ENCODE measurements at places on chromosomes 6 and 20.

GRCh38 chr6:10894958-10895357, 8.1 kb downstream of the SYCP2L start:
- DNase-seq, result no peak

DNA sequence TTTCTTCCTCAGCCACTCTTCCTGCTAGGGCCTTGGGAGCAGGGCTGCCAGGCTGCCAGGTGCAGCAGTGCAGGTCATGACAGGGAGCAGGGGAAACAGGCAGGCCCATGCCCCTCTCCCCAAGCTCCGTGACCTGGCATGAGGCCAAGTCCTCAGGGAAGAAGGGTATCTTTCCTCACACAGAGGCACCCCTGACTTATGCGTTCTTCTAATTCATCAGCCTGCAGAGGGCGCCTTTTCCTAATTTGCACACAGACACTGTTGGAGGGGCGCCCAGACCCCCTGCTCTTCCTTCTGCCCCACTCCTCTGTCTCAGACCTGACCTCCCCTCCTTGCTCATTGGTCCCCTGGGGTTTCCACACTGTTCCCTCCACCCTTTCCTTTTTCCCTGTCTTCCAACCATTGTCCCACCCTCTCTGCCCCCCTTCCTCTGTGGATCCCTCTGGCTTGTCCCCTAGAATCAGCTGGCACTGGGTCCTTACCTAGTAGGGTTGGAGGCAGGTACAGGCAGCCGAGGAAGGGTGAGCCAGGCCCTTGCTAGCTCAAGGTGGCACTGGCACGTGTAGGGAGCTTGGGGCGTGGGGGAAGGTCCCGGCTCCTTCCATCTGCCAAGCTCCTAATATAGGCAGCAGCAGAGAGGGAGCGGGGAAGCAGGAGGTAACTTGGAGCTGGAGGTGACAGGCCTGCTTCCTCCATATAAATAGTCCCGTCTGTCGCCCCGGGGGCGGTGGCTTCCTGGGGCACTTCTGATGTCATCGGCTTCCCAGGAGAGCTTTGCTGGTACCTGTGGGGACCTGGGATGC, 154.9 kb upstream of the MLN start:
- DNase-seq, result no peak

DNA sequence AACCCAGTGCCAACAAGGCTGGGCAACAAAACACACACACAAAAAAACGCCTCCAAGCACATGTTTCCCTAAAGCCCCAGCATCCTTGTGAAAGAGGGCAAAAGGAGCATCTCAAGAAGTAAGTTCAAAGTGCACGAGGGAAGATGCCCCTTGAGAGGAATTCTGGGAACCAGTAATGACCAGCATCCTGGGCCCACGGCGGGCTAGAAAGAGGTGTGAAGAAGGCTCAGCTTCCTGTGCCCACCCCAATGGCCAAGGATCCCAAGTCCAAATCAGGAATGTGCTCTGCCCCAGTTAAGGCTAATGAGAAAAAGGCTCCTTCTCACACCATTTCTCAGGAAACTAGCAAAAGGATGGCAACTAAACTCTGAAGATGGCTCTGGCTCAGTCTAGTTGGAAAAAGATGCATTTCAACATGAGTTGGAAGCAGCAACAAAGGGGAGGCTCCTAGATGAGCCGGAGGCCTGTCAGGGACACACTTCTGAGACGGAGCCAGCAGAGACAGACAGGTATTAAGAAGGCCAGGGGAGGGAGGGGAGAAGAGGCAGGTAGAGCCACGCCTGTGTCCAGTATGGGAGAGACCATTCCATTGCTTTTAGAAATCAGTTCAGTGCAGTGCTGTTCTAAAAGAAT, 3.2 kb downstream of the RIMS4 start:
- no peak for DNase-seq

DNA sequence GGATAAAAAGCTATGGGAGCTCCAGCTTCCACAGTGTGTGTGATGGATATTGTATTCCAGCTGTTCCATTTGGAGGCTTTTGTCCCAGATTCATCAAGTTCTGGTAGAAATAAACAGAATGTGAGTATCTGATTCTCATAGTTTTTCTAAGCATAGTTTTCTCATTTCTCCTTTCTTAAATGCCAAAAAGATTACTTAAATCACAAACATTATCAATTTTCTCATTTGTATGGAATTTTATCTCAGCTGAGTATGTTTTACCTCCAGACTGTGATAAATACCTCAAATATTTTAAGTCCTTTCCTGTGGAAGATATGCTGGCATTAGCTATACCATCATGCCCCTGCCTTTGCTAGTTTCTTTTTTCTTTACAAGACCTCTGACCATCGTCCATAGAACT, 767.3 kb downstream of the TFAP2A start:
- no peak for DNase-seq

DNA sequence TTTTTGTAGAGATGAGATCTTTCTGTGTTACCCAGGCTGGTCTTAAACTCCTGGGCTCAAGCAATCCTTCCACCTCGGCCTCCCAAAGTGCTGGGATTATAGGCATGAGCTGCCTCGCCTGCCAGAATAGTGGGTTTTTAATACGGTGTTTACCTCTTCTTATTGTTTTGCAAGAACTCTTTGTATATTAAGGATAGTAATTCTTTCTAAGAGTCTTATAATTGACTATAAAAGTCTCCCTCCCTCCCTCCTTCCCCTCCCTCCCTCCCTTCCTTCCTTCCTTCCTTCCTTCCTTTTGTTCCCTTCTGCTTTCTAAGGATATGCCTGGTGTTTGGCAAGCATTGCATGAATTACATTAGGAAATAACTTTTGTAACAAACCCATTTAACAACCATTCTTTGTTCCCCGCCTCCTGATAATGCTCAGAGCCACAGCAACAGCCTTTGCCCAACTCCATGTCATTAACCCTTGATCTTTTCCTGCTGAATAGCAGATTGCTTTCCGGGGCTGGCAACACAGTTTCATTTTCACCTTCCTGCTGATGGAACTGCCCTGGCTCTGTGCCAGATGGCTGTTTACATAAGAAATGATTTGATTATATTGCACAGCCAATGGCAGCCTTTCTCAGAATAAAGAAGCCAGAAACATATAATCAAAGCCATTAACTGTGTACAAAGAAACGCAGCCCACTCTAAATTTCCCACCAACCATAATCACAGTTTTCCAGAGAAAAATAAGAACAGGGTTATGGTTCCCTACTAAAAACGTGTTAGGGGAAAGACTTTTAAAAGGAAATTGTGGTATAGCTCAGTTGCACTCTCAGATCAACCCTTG, 143.7 kb upstream of the PTPN1 start:
- DNase-seq, result no peak

DNA sequence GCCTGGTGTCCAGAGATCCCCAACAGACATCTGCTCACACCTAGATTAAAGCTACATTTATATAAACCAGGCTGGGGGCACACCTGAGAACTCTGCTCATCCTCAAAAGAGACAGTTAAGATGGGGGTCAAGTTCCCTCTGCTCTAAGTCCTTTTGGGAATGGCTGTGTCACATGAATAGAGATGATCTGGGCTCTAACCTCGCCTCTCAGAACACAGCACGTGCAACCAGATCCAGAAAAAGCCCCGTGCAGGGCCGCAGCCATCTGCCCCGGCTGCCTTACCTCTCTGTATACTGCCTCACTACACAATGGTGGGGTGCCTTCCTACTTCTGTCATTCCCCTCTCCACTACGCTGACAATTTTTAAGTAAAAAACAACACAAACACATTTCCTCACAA, 5.9 kb downstream of the MTCH1 start:
- no peak for DNase-seq

DNA sequence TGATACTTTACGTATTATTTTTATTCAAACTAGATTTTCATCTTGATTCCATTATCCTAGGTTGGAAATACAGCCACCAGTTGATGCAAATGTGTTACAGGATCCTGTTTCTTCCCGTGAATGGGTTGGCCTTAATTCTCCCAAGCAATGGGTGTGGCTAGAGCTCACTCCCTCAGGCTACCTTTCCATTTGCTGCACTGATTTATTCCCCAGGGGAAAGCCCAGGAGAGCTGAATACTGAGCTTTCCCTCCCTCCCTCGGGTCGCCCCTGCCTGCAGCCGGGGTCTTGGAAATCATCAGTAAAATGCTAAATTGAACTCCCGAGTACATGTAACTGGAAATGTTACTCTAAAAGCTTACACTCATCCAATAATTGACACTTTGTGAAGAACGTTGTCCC, 9.9 kb downstream of the SMOC2 start:
- no peak for DNase-seq

- DNase-seq, result no peak
These were observed 222.6 kb downstream of the EYA4 start for GRCh38 chr6:133463790-133464189.

DNA sequence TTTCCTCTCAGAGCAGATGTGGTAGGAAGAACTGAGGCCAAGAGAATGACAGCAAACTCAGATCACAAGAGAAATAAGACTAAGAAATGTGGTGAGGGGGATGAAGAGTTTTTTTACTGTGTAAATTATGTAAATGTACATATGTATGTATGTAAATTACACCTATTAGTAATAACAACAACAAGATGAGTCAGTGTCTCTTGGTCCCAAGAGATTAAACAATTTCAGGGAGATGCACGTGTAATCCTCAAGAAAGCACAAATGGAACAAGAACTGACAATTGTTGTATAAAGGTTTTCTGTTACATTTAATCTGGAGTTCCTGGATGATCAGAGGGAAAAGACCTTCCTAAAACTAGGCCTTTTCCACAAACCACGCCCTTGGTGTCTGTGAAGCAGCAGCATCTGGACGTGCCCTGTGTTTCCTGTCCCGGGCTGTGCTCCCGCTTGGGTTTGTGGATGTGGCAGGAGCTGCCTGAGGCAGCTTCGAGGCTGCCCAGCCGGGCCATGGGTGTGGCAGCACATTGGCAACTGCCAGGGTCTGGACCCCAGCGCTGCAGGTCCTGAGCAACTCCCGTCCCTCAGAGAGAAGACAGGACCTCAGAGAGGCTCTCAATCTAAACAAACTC, 994 bp downstream of the CLDN20 start:
- DNase-seq, result no peak

- DNase-seq, result no peak
These were observed 22.4 kb upstream of the SNX9 start for GRCh38 chr6:157800420-157801237.

- DNase-seq, result no peak
These were observed 155.2 kb downstream of the TFAP2A start for GRCh38 chr6:10259671-10260070.

DNA sequence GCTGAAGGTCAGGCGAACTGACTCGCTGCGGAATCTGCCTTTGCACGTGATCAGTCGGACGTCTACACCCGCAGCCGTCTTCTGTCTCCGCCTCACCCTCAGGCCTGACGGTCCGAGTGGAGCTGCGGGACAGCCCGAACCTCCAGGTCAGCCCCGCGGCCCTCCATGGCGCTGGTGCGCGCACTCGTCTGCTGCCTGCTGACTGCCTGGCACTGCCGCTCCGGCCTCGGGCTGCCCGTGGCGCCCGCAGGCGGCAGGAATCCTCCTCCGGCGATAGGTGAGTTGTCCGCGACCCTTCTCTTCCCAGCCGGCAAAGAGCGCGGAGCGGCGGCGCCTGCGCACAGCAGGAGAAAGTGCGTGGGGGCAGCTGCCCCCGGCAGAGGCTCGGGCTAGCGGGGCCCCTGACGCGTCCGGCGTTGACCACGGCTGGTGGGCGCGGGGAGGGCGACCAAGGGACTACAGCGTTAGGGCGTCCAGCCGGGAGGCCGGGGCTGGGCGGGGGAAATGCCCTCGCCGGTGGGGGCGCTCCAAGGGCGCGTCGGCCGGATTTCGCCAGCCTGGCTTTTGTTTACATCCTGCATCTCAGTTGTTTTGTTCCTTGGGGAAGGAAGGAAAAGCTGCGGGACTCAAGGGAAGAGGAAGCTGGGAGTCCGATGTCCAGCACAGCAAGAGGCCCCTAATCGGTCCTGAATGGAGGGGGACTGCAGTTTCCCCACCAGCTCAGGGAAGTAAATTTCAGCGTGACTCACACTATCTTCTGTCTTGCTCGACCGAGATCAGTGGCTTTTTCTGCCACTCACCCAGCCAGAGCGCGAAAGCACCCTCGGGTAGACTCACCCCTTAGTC, at the start of gene SMPDL3A:
TSS of gene SMPDL3A (plus strand) at position 77 of the 846 bp plus-strand sequence. CDS start at position 166, 89 bp downstream.
- peak; percentile 60 for DNase-seq

DNA sequence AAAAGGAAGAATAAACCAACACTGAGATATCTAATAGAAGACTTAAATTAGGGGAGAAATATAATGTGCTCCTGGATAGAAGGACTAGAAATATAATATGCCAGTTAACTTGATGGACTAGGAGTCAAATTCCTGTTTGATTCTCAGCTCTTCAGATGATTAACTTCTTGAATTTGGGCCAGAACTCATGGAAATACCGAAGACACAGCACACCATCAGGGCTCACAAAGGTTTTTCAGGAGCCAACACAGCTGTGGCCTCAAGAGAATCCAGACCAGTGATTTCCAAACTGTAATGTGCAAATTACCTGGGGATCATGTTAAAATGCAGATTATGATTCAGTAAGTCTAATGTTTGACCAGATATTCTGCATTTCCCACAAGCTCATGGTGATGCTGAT, 33.8 kb upstream of the LRRC1 start:
- no peak for DNase-seq

GRCh38 chr6:3231247-3232016, 4.0 kb upstream of the TUBB2B start:
- DNase-seq, result no peak

GRCh38 chr6:35371494-35372262, 29.3 kb downstream of the PPARD start:
- DNase-seq, result no peak

- DNase-seq, result peak; percentile 54
These were observed 48.2 kb upstream of the BLCAP start for GRCh38 chr20:37575884-37576283.

- no peak for DNase-seq
These were observed 20.7 kb downstream of the TENT5A start for GRCh38 chr6:81731814-81732213.

DNA sequence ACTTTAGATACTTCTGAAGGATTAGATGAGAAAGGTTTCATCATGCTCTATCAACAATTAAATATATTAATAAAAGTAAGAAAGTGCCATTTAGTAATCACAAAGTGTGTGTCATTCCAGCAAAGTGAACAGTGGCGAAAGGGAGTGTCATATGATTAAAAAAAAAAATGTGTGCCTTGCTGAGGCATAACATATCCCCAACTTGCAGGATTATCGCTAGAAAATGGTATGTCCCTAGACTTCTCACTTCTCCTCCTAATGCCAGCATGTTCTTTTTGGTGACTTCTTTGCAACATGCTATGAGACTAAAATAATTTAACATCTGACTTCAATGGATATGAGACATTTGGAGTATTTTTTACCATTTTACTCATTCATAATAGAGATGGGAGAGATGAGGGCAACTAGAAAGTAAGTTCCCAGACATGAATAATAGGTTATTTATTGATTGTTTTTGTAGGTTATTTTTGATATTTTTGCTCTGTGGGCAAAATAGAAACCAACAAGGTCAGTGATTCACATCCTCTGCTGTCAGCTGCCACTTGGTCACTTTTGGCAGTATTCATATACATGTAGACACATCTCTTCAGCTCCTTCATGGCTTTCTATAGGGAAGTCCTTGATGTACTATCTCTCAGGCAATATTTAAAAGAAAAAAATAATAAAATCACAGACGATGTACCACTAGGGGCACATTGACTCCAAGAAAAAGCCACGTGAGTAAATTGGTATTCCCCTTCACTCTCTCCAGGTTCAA, 370.1 kb downstream of the BMP2 start:
- DNase-seq, result no peak

- no peak for DNase-seq
These were observed 154.0 kb upstream of the MANEA start for GRCh38 chr6:95423331-95423730.

Measured in iPS DF 19.7 (cell line).